ENCODE measurements at places on chromosomes 7 and 10. TPM values are rescaled to one million over a fixed set of nuclear protein-coding genes. Genes with fewer than 3 reads are reported as not detected.

The SYT15B gene
- 1.3 TPM for polyA plus RNA-seq

The BMPER gene
- polyA plus RNA-seq: 0.19 TPM

The CNNM1 gene
- 0.61 TPM for polyA plus RNA-seq

The TACR2 gene
- polyA plus RNA-seq: 5.8 TPM

The ZNF488 gene
- polyA plus RNA-seq: 0.81 TPM

The H2BK1 gene
- polyA plus RNA-seq: not detected

The STAMBPL1 gene
- 1.6 TPM for polyA plus RNA-seq

The HTRA1 gene
- 11.7 TPM for polyA plus RNA-seq

The SLC16A9 gene
- 4.9 TPM for polyA plus RNA-seq

The NEUROG3 gene
- not detected for polyA plus RNA-seq

The PTN gene
- 97.1 TPM for polyA plus RNA-seq

The IKZF1 gene
- 1.1 TPM for polyA plus RNA-seq

The LIPM gene
- polyA plus RNA-seq: not detected

The FGFR2 gene
- polyA plus RNA-seq: 15.4 TPM

The EBF3 gene
- 0.57 TPM for polyA plus RNA-seq

The UCMA gene
- polyA plus RNA-seq: not detected

The SPDYE5 gene
- 0.02 TPM for polyA plus RNA-seq

The KIF11 gene
- polyA plus RNA-seq: 7.1 TPM

The GSTO2 gene
- polyA plus RNA-seq: 20.3 TPM

The WIPF3 gene
- 1.2 TPM for polyA plus RNA-seq

The PDZD7 gene
- polyA plus RNA-seq: 0.14 TPM

The LEP gene
- polyA plus RNA-seq: 0.02 TPM

The PPP1R9A gene
- 0.65 TPM for polyA plus RNA-seq

The CC2D2B gene
- 0.13 TPM for polyA plus RNA-seq

All from esophagus (tissue), 2 donors.